ENCODE measurements at places on chromosomes 3 and 15.
A peak's percentile ranks its signal among the peaks of the same experiment; 100 is the strongest.

DNA sequence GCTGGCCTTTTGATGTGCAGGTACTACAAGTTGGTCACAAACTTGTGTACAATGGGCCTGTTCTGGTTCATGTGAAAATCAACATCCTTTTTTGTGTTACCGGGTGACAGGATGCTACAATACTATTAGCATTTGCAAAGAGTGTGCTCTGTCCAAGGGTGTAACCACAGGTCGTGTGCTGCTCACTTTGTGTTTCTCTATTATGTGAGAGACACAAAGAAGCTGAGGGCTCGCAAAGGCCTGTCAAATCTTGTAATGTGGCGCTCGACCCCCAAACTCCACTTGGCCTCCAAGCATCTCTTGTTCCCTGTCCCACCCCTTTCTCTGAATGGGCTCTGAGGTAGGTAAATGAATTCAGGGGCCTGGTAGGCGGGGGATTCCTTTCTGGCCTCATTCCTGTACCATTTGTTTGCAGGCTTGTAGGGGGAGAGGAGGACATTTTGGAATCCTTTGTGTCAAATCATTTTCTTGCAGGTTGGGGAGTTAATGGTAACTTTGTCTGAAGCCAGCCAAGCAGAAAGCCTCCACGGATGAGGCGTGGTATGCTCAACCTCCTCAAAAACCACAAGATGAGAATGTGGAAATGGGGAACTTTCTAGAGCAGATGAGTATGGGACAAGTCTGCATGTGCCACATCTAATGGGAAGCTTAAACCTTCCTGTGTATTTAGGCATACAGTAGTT lies 109.1 kb downstream of the OPA1 start:
- DNase-seq = no peak

DNA sequence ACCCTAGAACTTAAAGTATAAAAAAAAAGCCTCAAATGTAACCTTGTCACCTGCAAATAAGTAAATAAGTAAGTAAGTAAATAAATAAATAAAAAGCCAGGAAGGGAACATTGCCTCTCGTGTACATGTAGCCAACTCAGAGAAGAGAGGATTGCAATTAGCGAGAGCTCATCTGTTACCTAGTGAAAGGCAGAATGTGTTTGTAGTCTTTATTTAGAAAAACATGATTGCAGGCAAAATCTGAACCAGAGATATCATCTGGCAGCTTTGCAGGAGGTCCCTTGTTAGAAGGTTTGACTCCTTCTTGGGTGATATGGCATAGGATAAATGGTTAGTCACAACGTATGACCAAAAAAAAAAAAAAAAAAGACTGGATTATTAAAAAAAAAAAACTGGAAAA lies 71.6 kb upstream of the SYN2 start:
- no peak for DNase-seq

GRCh38 chr3:153144779-153145178 lies 17.2 kb upstream of the RAP2B start:
- DNase-seq = no peak

DNA sequence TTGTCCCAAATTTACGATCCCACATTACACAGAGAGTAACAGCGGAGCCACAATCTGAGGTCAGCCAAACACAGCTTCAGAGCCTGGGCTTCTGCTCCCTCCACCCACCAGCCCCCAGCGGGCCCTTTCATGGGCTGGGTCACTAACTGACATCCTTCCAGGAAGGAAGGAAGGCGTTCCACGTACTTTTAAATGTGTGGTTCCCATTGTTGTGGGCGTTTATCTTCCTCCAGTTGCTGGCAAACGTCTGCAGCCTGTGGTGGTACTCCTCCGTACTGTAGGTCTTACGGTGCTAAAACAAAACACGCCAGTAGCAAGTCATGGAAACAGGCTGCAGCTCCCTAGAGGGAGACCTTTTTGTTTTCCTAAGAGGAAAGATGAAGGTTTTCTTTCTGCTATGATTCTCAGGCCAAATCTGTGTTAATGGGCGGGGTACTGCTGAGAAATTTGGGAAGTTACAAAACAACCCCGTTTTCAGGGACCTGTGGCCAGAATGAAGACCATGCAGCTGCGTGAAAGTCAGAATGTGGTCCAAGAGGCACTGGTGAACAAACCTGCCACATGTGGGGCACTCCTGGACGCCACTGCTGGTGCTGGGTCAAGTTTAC lies 7.6 kb downstream of the CTSH start:
- DNase-seq = peak; percentile 79

DNA sequence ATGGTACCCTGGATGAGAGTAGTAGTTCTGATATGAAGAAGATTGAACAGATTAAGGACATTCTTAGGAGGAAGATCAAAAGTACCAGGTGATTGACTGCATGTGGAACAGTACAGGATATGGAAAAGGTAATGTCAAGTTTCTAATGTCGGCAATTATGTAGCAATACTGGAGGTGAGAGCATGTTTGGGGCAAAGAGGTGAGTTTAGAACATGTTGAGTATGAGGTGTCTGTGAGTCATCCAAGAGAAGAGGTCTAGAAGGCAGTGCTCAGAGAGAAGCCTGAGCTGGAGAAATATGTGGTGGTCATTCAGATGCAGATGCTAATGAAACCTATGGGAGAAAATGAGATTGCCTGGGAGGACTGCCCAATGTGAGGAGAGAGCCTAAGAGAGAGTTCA lies 305.6 kb downstream of the ZBTB20 start:
- no peak for DNase-seq

DNA sequence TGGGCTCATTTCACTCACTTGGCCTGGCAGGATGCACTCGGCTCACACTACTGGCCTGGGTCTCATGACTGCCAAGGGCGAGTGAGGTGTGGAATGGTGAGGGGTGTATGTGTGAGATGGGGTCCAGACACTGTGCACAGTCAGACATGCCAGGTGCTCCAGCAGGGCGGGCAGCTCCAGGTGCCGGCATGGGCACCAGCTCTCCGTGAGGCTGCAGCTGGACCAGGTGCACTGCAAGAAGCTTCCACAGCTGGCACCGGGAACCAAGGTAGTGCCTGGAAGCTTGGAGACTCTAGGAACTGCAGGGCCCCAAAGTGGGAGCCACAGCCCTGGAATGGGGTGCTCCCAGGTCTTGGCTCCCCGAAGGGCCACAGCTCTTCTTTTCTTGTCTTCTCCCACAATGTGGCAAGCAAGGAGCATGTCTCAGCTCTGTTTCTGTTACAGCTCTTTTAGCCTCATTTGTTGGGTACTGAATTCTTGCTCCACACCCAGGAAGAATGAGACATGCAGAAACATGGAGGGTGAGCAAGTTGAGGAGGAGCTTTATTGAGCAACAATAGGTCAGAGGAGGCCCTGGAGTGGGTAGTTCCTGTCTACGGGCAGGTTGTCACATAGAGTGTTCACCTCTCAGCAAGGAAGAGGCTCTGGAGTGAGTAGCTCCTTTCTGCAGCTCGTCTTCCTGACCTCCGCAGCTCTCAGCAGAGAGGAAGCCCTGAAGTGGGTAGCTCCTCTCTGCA lies 762.8 kb downstream of the CADM2 start:
- no peak for DNase-seq

DNA sequence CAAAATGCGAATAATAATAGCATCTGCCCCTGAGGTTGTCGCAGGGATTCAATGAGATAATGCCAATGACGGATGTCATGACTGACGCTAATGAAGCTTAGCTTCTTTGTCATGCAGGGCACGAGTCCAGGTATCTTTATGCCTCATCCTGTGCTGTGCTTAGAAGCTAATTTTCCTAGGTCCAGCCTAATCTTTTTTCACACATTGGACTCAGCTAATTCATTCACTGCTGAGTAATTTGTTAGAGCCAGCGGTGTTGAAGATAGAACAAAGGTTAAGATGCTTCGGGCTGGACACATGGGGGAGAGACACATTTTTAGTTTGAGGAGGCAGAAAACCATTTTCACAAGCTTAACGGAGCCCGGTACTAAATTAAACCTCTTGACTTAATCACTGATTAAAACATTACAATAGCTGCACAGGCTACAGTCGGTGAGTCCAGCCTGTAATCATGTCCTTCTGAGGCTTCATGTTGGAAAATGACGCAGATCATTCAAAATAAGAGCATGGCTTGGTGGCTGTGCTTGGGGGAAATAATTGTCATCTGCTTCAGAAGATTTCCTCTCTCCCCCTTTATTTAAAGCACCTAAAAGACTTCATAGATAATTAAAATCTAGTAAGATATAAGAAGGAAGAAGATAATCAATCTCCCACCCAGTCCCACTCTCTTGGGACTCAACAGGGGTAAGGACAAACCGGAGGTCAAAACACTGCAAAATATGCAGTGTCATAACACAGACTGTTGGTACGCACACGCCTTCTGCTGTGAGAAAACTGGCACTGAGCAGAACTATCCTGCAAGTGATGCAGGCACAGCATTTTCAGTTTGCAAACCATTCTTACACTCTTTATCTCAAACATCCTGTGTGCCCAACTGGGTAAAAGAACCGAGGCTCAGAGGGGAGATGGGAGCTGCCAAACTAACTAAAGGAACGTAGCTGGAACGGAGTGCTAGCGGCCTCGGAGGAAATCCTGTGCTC lies 3.3 kb upstream of the CCDC174 start:
- DNase-seq = no peak

DNA sequence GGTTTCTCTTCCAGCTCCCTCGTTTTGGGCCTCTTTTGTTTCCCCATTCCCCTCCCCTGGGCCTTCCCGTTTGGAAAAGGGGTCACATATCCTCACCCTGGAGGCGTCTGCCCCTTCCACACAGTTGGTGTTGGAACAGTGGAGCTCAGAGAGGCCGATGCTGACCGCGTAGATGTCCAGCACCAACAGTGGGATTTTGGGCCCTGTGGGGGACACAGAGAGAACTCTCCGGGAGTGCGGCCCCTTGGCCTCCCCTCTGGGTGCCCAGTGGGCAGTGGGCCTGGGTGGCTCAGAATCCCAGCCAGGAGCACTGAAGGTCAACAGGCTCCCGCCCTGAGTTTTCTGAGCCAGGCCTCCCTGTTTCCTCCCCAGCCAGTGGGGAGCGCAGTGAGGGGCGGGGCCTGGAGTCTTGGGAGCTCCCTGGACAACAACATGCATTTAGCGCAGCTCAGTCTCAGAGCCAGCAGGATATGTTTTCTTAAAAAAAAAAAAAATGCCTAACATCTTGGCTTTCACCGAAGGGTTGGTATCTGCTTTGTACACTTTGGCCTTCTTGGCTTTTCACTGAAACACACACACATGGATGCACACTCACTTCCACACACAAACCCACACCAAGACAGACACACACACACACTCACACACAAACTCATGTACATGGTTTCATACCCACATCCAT lies 670 bp upstream of the ISLR start:
- no peak for DNase-seq

DNA sequence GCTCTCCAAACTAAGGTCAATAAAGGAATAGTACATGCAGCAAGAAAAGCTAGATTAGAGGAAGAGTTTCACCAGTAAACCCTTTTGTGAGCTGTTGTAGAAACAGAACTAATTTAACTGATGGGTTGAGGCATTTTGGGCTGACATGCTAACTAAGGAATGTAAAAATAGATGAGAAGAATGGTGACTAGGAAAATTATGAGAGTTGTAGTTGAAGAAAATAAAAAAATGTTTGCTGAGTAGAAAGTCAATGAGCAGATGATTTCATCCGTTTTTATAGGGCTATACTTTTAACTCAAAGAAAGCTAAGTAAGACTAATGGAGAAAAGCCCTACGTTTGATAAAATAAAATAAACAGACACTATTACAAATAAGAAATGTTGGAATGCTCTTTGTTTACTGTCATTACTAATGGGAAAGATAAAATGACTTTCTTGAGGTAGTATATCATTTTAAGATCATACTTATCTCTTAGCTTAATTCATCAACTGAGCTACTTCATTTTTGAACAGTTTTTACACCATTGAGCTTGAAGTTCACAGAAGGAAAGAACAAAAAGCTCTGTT lies 209.4 kb upstream of the DPH6 start:
- DNase-seq = no peak
